ENCODE measurements at places on chromosomes 16 and 17.

- no peak for DNase-seq
Measured at GRCh38 chr16:822909-823297, 22.4 kb upstream of the GNG13 start.

DNA sequence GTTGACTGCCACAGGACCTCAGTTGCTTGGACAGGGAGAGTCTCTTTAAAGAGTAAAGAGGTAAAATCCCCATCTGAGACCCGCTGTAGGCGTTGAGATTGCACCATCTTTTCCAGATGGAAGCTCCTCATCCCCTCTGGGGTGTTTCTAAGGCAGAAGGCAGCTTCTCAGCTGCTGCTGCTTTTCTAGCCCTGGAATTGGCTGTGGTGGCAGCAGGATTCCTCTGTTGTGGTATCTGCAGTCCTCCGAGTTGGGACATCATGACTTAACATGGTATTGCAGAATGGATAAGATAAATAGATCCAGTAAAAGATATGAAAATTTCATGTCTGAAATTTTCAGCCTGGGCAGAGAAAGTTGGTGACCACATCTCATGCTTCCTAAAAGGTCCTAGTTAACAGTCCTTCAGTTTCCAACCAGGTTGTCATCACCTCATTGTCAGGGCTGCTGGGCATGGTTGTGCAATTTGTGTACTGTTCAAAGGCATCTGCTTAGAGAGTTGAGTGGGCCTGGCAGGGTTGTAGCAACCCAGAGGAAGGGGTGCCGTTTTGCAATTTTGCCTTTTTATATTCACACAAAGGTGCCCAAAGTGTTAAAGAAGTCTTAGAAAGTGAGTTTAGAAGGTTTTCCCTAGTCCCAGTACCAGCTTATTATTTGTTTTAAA lies 150.4 kb downstream of the SPECC1 start:
- no peak for DNase-seq

DNA sequence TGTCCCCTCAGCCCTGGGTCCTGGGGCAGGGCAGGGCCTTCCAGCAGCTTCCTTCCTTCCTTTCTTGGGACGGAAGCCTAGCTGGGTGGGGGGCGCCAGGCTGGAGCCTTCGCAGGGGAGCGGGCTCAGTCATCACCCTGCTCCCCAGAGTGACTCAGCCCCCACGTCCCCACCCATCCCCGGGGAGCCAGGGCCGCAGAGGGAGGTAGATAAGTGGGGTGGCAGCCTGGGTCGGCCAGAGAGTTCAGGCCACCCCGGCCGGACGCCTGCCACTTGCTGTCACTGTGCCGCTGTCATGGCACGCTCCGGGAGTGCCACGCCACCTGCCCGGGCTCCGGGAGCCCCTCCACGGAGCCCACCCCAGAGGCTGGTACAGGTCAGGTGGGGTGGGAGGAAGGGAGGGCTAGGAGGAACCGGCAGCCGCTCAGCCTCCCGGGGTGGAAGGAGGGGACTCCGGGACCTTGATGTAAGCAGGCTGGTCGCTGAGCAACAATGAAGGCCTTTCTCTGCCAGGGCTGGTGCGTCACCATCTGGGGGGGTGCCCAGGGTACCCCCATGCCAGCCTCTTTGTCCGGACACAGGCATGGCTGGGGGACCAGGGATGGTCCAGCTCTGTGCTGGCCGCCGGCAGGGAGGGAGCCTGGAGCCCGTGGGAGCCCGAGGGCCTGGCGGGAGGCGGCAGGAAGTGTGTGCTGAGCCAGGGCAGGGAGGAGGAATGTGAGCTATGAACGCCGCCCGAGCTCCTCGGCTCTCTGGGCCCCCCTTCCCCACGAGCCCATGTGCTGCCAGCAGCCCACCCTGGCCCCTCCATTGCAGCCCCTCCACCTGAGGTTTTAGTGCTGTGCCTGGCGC lies 6.6 kb downstream of the NHERF2 start:
- DNase-seq, result no peak

- DNase-seq, result no peak
Measured at GRCh38 chr17:71850812-71851211, 270.0 kb upstream of the SOX9 start.

Measured in activated CD4-positive, alpha-beta memory T cell treated with anti-CD3 and anti-CD28 coated beads for 36 hours (primary cell).